ENCODE measurements at places on chromosomes 12 and 14.
A peak's percentile ranks its signal among the peaks of the same experiment; 100 is the strongest.

DNA sequence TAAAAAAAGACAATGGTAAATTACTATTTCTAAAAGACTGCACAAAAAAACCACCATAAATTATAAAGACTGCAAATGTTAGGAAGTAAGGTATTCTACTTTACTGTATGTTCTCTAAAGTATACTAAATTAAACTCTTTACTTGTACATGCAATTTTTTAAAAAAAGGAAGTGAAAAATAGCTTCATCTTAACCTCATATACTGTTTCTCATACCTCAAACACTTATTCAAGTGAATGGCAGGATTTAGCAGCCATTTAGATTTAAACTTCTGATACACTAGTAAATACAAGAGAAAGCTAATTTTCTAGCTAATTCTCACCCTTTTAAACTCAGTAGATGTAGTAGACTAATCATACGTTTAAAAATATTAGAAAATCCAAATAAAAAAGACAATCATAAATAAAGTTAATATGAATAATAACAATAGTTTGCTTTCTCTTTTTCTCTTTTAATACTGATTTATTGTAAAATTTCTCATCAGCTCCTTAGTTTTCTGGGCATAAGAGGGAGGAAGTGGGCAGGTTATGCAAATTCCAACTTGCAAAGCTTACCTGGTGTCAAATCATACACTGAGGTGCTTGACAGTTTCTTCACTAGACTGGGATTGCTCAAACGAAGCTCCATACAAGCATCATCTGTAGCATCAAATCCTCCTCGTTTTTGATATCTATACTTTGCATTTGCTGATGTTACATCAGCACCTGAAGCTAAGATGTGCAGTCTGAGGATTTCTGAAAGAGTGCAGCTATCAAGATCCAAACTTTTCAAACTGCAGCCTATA lies 71.0 kb upstream of the CFL2 start:
- DNase-seq: no peak

GRCh38 chr12:29146196-29146595 lies 2.9 kb upstream of the FAR2 start:
- DNase-seq: no peak

GRCh38 chr12:104605685-104606084 lies 148.9 kb downstream of the CHST11 start:
- DNase-seq: peak; percentile 22

DNA sequence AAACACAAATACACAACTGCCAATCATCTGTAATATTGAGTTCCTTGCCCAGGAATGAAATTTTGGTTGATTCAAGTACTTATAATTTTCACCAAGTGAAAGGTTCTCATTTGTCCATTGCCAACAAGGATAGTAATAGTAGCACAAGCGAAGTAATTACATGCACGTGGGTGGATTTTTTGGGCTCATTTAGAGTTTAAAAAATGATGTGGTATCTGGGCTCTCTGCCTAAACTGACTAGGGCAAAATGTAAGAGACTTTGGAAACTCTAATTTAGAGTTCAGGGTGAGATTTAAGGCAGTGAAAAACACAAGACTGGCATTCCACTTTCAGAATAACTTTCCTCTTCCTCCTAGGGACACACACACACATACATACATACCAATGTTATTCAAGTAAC lies 111.7 kb downstream of the MYRFL start:
- no peak for DNase-seq

DNA sequence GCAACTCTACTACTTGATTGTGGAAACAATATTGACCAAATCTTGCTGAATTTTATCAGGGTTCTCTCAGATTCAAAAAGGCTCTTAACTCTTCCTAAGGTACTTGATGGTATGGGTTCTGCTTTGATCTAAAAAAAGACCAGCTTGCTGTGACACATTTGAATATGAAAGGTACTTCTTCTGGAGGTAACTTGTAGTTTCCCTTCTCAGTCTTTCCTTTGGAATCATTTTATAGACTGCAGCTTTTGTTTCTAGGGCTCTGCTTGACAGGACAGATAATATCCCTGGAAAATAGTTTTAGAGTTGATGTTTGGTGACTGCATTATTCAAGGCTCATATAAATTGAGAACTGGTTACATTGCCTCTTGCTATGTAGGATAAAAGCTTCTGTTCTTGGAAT lies 251.9 kb downstream of the FUT8 start:
- no peak for DNase-seq

DNA sequence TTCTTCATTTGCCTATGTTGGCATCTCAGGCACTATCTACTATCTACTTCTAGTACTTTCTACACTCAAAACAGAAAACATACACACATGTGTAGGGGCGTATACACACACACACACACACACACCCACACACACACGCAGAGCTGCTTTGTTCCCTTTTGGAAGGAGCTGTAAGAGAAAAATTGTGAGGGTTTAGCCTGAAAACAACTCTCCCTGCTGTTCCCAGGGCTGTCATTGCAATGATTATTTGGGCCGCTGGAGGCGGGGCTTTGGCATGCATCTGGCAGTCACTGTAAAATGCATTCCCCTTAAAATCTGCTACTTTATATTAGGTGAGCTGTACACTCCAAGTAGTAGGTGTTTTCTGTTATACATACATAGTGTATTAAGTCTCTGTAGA lies 29.1 kb upstream of the SLC38A2 start:
- DNase-seq: peak; percentile 62

DNA sequence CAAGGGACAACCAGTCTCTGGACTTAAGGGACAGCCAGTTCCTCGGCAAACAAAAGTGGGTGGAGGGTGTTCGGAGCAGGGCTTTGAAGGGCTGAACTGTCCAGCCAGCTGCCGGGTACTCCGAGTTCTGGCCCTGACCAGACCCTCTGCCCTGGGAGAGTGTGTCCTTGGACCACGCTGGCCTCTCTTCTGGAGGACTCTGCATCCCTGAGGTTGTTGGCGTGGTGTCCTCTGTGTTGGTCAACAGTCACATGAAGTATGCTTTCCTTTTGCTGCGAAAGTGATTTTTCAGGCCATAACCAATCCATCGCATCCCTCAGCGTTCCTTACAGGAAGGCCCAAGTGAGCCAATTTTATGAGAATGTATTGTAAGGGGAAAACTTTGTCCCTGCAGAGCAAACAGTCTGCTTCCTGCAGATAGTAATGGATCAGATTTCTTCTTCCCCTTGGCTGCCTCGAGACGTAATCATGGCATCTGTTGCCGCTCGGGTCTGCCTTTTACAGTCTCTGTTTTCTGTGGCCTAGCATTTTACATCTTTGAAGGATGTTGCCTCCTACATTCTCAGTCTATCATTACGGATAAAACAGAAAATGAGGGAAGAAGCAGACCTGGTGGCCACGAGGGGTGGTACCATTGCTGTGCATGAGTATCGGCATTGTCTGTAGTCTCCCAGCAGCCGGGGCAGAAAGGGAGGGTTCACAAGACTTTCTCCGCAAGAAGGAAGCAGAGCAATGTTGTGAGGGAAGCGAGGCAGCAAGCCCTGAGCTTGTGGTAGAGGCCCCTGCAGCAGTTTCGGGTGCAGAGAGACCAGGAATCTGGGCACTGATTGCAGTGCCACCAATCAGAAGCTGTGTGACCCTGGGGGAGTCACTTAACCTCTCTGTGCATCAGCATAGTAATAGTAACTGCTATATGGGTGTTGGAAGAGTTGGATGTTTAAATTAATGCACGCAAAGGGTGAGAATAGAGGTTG lies 47.4 kb downstream of the SMIM41 start:
- DNase-seq: peak; percentile 26

- DNase-seq: no peak
Measured at GRCh38 chr12:58140395-58140794, 199.0 kb downstream of the ATP23 start.

DNA sequence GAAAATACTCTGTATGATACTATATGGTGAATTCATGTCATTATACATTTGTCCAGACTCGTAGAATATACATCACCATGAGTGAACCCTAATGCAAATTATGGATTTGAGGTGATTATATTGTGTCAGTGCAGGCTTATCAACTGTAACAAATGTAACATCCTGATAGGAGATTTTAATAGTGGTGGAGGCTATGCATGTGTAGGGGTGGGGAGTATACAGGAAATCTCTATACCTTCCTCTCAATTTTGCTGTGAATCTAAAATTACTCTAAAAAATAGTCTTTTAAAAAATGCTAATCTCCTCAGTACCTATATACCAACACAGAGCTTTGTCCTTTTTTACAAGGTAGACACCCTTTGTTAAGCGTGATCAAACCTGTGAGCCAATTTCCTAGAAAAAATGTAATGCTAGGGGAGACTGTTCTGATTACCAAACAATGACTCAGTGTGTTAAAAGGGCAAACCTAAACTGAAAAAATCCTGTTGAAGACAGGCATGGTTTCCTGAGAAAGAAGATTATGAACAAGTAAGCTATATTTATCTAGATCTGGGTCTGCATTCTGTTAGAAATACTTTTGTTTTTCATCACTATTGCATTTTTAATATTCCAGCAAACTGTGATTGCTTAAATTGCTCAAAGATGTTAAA lies 170.9 kb downstream of the DUSP6 start:
- peak; percentile 68 for DNase-seq

DNA sequence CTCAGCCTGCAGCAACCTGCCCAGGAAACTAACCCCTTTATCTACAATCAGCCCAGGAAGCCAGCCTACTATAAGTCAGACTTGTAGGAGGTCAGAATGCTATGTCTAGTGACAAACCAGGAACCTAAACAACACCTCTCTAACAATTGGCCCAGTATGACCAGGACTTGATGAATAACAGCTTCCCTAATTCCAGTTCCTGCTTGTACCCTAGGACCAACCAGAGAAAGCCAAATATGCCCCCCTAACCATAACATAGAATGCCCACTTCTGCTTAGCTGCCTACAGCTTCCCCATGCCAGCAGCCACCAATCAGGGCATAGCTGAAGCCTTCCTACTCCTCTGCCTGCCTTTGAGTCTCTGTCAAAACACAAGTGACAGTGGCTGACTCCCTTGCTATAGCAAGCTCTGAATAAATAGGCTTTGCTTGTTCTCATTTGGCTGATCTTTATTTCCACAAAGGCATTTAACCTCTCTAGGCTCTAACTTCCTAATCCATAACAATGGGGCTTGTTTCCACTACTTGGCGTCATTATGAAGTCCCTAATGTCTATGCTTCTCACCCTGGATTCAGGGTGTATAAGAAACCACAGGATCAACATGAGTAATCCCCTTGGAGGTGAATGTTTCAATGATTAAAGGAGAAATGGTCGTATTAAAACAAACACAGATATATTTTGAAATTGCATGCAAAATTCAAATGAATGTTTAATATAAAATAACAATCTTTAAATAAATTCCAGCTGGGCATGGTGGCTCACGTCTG lies 220.2 kb downstream of the ANO6 start:
- no peak for DNase-seq

DNA sequence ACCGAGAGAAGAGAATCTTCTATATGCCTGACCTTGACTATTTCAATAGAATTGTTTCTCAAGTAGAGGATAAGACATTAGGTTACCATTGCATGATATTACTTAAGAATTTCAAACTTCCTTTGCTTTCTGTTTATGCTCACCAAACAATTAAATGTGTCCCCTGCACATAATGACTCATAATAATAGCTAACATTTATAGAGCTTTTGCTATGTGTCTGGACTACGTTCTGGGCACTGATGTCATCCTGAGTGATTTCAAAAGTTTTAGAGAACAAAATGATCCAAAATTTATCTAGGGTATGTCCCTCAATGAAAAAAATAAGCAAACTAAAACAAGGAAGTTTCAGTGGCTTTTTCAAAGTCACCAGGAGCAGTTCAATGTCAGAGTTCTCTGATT lies 38.8 kb downstream of the SLC15A5 start:
- peak; percentile 6 for DNase-seq

- peak; percentile 47 for DNase-seq
Measured at GRCh38 chr12:107536613-107537012, 149.0 kb upstream of the PWP1 start.

DNA sequence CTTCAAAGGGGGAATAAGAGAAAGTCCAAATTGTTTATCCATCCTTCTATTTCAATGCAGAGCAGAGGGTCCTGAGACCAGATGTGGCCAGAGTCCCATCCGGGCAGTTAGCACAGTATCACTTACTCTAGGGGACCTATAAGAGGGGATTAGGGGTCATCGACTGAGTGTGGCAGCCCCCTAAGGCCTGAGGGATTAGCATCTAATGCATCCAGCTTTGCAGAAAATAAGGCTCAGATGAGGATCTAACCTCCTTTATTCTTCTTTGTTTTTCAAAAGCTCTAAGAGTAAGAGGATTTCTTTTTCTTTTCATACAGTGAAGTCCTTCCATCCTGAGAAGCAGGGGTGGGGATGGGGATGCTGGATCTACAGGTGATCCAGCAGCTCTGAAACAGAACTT lies 43.5 kb downstream of the NEUROD4 start:
- DNase-seq: no peak

- no peak for DNase-seq
Measured at GRCh38 chr12:109877504-109878246, 2.7 kb downstream of the GLTP start.

DNA sequence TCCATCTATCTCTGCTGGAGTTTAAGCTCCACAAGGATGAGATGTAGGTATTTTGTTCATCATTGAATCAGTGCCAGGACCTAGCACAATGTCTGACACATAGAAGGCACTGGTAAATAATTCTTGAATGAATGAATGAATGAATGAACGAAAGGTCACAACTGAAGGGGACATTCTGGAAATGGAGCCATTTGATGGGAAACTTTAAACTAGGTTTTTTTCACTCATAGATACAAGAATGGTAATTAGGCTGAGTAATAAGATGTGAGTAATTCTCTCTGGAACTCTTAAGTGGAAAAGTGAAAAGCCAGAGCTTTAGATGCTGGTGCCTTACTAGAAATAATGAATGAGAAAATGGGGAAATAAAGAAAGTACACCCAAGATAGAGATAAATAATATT lies 44.3 kb downstream of the SCN8A start:
- DNase-seq: peak; percentile 56

GRCh38 chr12:13230500-13230899 lies 34.0 kb downstream of the EMP1 start:
- peak; percentile 39 for DNase-seq

Measured in EH (cell line).